ENCODE measurements at places on chromosomes 1 and 21.

DNA sequence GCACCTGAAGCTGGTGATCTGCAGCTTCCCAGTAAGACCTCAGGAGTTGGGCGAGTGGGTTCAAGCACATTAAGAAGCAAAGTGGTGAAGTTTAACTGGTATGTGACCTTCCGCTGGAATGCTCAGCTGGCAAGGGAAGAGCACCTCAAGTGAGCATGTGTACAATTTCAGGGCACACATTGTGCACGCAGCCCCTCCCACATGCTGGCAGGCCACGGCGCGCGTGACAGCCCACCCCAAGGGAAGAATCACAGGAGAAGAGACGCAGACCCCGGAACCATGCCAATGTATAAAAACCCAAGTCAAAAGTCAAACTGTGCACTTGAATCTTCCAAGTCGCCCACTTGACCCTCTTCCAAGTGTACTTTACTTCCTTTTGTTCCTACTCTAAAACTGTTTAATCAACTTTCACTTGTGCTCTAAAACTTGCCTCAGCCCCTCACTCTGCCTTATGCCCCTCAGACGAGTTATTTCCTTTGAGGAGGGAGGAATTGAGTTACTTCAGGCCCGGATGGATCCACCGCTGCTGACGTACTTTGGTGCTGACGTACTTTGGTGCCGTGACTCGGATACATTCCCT lies 20.0 kb downstream of the LRRC3 start:
- no peak for DNase-seq

DNA sequence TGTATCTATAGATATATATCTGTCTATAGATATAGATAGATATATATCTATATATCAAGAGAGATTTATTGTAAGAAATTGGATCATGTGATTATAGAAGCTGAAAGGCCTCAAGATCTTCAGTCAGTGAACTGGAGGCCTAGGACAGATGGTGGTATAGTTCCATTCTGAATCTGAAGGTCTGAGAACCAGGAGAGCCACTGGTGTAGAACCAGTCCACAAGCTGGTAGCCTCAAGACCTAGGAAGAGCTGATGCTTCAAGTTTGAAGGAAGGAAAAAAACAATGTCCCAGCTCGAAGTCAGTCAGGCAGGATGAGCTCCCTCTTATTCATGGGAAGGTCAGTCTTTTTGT lies 213.2 kb upstream of the JUN start:
- DNase-seq, result no peak

DNA sequence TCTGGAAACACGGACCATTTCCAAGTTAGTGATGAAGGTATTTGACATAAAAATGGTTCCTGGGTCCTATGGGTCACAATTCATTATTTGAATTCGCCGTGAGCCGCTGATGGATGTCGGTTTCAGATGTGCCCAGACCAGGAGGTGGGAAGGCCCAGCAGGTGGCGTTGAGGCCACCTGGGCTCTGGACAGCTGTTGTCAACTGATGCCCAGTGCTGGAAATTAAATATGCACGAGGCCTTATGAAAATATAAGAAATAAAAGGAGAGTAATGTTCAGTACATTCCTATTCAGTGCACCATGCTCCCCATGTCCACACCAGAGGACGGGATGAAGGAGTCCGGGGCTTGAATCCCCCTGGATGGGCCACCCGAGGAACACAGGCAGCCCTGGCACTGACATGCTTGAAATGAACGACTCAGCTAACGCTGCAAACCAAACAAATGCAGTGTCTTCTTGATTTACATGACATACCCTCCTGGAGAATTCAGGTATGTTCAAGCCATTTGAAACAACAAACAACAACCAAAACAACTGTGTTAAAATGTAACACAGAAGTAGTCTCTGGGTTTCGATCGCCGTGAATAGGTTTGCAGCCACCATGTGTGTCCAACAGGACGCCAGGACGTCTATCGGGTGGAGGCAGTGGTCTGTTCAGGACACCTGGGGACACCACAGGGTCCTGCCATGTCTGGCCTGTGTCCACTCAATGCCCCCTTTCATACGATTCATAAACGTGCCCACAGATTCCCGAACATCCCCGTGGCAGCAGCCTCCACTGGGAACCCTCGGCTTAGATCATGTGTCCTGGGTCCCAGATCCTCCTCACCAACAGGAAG lies 6.1 kb downstream of the TFF3 start:
- no peak for DNase-seq

DNA sequence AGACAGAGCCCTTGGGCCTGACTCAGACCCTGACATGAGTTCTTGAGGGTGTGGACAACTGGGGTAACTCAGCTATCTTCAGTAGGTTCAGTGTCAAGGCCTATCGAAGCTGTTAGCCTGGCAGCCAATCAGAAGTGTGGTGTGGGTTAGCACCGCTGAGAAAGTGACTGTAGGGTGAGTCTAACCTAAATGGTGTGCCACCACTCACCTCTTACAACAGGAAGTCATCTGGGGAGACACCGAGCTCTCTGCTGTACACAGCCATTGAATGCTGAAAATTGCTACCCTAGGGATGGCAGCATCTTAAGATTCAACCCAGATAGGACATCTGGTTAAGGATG lies 44.6 kb downstream of the RASSF5 start:
- DNase-seq, result no peak

- DNase-seq, result no peak
Measured at GRCh38 chr1:200034761-200035396, 7.4 kb downstream of the NR5A2 start.

- no peak for DNase-seq
Measured at GRCh38 chr1:43968348-43968948, 1.4 kb upstream of the DPH2 start.

DNA sequence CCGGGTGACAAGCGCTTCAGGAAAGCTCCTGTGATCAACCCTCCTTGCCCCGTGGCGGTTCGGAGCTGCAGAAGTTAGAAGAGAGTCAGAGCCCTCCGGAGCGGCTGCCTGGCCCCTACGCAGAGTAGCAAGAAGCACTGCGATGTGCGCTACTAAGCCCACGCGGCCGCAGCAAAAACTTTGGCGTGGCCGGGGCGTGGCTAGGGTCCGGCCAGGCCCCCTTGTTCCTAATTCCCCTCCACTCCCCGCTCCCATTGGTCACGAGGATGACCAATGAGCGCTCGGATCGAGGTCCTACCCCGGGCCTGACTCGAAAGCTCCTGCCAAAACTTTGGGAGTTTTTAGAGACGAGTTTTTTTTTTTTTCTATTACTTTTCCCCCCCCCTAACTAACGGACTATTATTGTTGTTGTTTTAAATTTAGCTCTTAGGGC lies at the start of gene HLX:
Gene HLX, plus strand, starts transcription at position 368 of the 433 bp plus-strand sequence. CDS start 415 bp downstream, outside the sequence.
- no peak for DNase-seq

DNA sequence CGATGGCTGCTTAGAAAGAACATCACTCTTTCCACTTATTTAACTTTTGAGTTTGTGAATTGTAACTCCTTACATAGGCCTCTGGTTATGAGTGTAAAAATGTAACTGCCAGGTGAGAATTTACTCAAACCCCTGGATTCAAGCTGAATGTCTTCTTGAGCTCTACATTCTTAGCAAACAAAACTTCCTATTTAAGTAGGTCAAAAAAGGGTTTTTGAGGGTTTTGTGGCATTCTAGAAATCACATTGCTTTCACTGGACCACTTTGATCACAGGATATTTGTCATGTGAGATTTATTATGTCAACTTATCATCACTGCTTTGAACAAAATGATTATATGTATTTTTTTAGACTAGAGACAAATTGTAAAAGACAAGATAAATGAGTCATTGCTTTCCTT lies 5.7 kb downstream of the IL23R start:
- DNase-seq, result no peak

GRCh38 chr1:220326578-220326977 lies 54.3 kb upstream of the RAB3GAP2 start:
- no peak for DNase-seq

DNA sequence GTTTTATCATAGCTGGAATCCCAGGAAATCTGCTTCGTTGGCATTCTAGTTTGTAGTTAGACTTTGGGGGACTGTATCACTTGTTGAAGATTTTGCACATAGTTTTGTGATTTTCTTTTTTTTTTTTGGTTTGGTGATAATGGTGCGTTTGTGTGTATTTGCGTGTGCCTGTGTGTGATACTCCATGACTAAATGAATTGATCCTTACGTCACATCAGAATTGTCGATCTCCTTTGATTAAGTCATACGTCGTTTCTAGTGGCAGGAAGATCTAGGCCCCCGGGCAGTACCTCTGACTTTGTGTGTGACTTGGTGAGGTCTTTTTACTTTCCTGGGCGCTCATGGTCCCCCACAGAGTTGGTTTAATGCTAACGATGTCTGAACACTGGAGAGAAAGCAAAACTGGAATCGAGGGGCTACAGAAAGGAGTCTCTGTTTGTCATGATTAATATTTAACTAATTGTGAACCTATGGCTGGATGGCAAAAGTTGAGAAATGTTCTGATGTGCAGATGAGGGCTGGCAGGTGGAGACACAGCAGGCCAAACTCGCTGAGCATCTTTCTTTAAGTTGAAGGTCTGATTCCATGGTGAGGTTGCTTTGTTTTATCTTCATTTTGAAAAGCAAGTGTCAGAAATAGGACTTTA lies 2.4 kb downstream of the RASSF5 start:
- no peak for DNase-seq

- no peak for DNase-seq
Measured at GRCh38 chr1:168032029-168032428, 95.2 kb upstream of the MPC2 start.

DNA sequence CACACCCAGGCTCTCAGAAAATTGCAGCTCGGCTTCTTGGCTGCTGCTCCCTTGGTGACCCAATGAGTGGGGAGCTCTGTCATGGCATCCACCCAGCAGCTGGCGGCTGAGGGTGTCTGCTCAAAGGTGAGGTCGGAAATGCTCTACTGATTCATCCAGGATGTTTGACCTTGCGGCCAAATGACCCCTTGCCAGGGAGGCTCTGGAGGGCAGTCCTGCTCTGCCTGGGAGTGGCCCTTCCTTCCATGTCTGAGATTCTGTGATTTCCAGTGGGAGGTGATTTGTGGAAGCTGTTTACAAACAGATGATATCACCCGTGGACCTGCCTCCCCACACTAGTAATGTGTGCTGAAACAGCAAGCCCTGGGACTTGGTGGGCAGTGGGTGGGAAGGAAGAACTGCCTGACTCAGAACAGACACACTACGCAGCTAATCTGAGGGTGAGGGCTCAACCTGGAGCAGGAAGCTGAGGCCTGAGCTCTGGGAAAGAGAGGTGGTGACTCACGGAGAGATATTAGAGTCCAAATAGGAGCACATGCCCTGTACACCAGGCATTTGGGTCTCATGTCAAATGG lies 3.0 kb downstream of the CRCT1 start:
- DNase-seq, result no peak

- no peak for DNase-seq
Measured at GRCh38 chr1:14980621-14981218, 172.8 kb upstream of the TMEM51 start.

DNA sequence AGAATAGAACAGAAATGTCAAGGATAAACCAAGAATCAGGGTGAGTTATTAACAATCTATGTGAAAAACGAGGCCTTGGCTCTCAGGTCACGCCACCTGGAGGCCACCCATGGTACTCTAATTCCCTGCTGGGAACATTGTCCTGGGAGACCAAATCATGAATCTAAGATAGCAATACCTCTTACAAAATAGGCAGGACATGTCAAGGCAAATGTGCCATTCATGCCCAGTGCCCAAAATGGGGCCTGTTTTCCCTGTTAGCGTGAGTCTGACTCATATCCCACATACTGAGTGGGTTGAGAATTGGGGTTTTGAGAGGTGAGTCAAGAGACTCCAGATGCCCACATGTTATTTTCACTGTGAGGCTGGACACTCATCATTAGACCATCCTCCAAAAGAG lies 380.8 kb downstream of the HHIPL2 start:
- DNase-seq, result no peak

- no peak for DNase-seq
Measured at GRCh38 chr21:14870853-14871149, 194.0 kb downstream of the NRIP1 start.

GRCh38 chr1:27144920-27145661 lies 9.8 kb downstream of the SLC9A1 start:
- DNase-seq, result no peak

DNA sequence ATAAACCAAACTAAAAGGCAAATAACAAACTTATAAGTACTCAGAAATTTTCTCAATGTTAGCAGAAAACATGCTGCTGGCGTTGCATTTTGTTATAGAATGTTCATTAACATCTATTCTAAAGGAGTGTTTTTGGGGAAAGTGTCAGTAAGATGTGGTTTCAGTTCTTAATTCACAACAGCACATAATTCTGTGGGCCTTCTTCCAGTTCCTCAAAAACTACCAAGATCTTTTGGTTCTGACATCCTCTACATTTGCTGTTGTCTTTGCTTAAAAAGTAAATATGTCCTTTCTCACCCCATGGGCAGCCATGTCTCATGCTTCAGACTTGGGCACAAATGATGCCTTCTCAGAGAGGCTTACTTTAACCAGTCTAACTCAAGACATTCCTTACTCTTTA lies 152.5 kb downstream of the CDC7 start:
- DNase-seq, result no peak

GRCh38 chr1:19597496-19598309 lies 46.4 kb upstream of the NBL1 start:
- peak; percentile 38 for DNase-seq

DNA sequence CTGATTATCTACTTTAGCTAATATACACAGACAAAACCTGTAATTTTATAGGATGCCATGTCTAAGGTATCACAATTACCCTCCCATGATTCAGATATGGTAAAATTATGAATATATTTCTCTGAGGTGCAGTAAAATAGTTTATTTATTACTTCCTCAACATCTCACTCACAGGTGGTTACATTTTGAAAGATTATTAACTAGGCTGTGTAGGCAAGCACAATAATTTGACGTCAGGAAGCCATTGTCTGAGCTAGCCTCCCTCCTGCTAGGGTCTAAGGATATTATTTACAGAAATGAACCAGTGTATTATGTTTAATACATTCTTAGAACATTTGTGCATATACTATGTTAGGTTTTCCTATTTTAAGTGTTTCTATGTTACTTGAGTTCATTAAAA lies 69.9 kb upstream of the ADGRL2 start:
- DNase-seq, result no peak

- no peak for DNase-seq
Measured at GRCh38 chr1:80892539-80892938, 908.2 kb upstream of the ADGRL2 start.

- no peak for DNase-seq
Measured at GRCh38 chr1:28190337-28190979, 14.0 kb upstream of the PTAFR start.

DNA sequence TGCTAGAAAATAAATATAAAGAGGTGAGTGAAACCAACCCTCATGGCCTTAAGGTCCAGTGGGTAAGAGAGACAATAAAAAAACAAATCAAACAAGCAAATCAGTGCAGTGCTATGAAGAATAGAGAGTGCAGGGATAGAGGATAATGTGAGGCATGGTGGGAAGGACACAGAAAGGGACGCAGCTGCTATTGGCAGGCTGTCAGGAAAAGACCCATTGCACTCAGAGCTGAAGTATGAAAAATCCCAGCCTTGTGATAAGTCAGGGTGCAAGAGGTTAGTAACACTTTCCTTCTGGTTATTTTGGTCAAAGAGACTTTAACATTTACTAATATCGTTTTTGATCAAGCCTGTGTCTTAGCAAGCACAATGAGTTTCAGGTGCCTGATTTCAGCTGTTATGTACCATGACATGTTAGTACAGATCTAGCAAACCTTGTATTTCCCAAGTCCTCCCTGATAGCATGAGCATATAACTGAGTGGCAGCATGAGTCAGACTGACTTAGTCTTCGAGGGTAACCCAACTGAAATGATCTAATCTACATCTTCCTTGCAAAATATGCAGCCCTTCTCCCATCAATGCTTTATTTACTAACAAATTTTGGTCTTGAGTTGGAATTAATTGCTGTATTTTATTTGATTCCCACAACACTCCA lies 31.7 kb downstream of the CHML start:
- DNase-seq, result no peak

GRCh38 chr1:28744184-28744583 lies 7.4 kb downstream of the YTHDF2 start:
- DNase-seq, result no peak

GRCh38 chr1:220655961-220656740 lies 34.0 kb upstream of the C1orf115 start:
- no peak for DNase-seq

All from stimulated activated CD8-positive, alpha-beta memory T cell treated with anti-CD3 and anti-CD28 coated beads, Interleukin-7, amount 100 ng/mL, for 24 hours (primary cell).